ENCODE measurements at places on chromosomes 6 and 20.

DNA sequence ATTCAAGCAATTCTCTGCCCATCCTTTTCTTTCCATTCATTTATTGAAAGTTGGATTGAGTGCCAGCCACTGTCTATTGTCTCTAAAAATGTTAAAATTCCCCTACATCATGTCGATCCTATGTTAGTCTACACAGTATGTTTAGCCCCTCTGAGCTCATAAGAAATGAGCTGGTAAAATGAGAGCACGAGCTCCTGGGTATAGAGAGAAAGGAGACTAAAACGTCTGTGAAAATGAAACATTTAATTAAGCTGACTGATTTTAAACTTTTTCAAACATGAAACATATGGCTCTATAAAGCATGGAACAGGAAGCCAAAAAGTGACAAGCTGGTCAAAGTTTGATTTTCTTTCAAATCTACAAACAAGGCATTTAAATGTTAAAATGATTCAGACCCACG is 104.0 kb upstream of the ASF1A start:
- DNase-seq: no peak

DNA sequence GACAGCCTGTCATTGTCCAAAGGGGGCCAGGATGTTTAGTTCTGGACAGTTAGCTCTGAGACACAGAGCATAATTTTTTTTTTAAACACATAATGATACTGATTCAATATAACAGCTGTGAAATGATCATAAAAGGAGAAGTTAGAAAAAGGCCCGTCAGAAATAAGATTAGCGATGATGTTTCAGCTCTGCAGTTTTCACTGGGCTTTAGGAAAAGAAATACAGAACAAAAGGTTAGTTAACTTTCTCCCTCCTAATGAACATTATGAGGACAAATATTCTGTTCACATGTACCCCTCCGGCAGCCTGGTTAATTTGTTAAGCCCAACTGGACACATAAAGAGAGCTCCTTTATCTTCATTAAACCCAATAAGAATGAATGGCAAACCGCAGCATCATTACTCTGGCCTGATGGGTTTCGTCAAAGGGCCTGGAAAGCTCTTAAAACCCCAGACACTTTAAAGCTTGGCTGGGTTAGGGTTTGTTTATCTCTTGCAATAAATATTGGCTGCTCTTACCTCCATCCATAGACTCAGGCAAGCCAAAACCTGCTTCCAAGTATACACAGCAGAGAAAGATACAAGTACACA is 394.6 kb downstream of the KIF16B start:
- DNase-seq: no peak

GRCh38 chr6:76790881-76791280 is 672.4 kb downstream of the HTR1B start:
- DNase-seq: no peak

DNA sequence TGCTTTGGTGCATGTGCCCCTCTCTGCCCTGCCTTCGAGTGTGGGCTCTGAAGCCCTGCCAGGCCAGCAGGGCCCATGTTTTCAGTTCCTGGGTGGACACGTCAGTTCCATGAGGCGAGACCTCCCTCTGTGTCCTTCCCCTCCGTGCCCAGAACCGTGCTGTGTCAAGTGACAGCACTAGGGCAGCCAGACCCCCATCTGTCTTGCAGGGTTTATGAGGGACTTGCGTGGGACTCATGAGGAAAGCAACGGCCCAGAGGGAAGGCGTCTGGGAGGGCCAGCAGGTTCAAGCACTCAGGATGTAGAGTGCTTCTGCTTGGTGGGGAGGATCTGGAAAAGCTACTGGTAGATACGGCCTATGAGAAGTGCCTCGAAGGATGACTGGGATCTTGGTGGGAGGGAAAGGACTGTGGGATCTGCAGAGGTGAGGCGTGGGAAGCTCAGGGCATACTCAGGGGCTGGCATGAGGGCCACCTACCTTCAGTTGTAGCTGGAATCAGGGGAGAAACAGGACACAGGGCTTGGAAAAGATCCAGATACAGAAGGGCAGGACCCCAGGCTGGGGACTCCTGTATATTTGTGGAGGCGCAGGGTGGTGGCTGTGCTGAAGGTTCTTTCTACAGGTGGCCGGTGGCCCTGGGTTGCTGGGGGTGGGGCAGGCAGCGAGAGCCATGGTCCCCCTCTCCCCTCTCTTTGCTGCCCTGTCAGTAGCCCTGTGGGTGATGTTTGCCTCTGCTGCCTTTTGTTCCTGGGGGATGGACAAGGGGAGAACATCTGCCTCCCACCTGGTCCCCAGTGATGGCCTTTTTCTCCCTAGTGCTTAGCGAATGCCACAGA is 5.5 kb downstream of the NPEPL1 start:
- no peak for DNase-seq

GRCh38 chr6:106085984-106086813 is at the start of gene PRDM1:
Gene PRDM1 (plus strand): TSS chr6:106086336. CDS start chr6:106086554, 218 bp downstream.
- DNase-seq: peak; percentile 71

DNA sequence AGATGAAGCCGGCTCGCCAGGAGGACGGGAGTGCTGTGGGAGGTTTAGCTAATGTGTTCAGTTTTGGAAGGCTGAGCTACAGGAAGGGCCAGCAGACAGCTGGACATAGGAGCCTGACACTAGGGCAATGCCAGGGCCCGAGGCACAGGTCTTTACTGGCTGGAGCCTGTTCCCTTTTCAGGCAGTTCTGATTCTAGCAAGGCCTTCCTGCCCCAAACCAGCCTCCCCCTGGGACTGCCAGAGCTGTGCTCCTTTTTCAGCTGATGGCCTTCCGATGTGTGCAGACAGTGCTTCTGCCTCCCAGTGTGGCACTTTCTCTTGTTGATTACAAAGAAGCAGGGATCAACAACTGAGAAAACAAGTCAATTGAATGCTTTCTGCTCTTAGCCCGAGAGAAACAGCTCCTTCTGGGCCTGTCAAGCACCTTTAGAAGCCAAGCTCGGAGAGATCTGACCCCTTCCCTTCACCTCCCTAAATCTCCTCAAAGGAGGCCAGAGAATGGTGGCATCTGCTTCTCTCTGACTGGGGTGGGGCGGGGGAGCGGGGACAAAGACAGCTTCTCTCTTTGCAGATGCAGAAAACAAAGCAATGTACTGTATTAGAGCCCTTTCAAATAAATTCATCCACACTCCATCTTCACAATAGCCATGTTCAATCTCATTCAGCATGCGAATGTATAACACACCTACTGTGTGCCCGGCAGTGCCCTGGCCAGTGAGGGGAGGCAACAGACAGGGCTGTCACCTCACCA is 63.2 kb downstream of the RAB44 start:
- no peak for DNase-seq

- DNase-seq: no peak
Observed at GRCh38 chr20:45951925-45952834, 17.7 kb downstream of the PCIF1 start.

GRCh38 chr6:37483252-37483901 is 16.3 kb downstream of the CCDC167 start:
- DNase-seq: no peak

GRCh38 chr20:237929-238328 is 10.9 kb downstream of the DEFB129 start:
- DNase-seq: no peak

GRCh38 chr6:128979071-128979470 is 96.1 kb downstream of the LAMA2 start:
- DNase-seq: no peak

DNA sequence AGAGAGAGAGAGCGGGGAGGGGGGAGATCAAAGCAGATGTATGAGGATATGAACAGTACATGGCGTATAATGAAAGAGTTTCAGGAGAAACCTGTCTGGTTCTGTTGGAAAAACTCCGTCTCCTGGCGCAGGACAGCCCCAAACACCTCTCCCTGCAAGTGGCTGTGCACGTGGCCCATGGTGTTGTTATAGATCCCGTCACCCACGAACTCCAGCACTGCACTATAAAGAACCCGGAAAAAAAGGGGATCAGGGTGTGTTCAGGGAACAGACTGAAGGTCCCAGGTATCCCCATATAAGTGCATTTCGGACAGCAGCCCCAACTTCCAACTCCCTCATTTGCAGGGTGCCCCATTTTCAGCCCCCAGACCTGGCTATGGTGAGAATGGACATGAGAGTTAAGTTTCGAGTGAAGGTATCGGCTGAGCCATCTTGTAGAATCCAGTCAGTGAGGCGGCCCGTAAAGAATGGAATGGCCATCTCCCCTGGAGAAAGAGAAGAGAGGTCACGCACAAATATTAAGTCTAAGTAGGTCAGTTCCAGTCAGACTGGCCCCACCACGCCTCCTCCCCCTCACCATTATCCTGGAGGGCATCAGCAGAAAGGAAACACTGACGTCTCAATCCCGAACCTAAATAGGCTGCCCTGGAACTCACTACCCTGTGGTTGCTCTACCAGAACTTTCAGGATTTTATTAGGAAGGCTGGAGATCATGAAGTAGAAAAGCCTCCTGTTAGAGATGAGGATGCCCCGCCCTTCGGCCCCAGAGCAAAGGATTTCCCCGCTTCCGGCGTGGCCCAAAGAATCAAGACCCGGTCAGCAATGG is 1.3 kb downstream of the TAP1 start:
- no peak for DNase-seq

- DNase-seq: no peak
Observed at GRCh38 chr6:36169023-36170007, 27.2 kb upstream of the BRPF3 start.

DNA sequence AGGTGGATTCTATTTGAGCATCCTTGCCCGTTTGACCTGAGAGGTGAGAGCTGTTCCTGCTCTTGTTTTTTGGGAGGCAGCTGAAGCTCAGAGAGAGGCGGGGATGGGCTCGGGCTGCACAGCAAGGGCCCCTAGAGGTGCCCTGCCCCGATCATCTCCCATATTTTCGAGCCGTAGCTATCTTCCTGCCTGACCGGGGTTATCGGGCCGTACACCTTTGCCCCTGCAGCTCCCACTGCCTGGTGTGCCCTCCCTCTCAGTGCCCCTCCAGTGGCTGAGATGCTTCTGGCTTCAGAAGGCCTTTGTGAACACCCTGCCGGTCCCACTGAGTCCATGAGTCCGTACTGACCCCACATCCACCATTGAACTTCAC is 6.7 kb downstream of the SRC start:
- DNase-seq: no peak

DNA sequence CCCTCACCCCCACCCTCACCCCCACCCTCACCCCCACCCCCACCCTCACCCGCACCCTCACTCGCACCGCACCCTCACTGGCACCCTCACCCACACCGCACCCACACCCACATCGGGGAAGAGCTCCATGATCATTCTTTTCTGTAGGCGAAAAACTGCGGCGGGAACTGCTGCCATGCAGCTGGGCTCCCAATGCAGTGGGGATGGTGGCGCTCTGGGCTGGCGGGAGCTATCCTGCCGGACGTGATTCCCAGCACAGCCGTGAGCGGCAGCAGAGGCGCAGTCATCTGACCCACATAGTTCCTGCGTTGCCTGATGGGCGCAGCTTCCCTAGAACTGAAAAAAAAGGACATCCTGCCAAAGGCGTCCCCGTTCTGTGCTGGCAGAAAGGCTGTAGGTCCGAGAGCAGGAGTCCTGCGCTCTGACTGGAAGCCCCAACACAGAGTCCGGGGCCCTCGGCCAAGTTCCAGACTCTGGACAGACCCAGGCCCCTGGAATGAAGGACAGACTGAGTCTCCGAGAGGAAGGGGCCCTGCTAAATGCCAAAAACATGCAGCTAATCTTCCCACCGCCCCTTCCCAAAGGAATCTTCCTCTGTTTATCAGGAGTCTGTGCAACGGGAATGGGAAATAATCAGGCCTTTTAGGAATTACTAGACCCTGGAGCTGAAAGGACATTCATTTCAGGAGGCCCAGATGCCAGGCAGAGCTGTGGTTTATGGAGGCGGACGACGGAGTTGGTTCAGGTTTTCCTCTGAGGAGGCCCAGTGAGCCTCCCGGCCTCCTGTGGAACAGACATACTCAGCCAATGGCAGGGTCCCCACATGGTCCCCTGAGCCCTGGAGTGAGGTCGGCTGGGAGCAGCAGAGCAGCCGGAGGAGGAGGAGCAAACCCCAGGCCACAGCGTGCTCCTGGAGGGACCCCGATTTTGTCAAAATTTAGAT is 14.1 kb upstream of the TCFL5 start:
- DNase-seq: peak; percentile 63

DNA sequence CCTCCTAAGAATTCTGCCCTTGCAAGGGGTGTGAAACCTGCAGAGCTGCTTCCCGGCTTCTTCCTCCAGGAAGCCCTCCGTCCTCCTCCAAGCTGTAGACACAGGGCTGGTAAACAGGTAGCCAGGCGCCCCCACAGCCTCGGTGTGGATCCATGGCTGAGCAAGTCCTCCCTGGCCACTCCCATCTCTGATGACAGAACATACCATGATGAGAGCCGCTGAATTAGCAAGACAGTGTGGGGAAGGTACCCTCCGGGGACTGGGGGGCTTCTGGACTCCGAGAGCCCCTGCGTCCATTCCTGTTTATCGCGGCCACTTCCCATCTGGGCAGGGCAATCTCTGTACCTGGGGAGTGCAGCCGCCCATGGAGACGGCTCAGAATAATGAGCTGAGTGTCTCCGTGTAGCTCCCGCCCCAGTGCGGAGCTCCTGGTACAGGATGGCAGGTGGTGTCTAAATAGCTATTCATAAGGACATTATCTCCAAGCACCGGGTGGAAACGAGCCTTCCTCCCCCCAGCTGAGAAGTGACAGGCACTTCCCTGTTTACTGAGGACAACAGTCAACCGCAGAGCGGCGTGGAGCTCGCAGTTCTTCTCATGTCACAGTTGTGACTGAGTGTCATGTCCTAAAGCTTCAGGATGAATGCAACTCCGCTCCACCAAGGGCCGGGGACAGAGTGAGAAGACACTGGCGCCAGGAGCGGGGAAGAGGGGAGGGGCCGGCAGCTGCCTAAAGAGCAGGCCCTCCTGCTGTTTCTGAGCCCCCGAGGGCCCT is 22.7 kb upstream of the NTSR1 start:
- DNase-seq: peak; percentile 72

DNA sequence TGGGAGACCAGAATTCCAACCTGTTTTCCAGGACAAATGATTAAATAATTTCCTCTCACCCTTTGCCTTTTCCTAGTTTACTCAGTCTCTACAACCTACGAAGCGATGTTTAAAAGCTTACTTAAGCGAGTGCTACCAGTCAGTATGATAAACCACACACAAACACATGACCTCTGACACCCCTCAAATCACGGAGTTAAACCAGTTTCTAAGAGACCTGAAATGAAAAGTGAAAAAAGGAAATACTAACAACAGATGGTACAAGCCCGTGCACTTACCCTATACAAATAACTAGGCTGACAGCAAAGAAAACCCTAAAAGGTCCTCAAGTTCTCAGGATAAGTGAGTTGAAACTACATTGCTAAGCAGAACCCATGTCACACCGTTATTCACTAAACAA is 7.7 kb downstream of the TNFRSF21 start:
- no peak for DNase-seq

GRCh38 chr20:57630061-57630460 is 9.8 kb upstream of the ZBP1 start:
- DNase-seq: no peak

DNA sequence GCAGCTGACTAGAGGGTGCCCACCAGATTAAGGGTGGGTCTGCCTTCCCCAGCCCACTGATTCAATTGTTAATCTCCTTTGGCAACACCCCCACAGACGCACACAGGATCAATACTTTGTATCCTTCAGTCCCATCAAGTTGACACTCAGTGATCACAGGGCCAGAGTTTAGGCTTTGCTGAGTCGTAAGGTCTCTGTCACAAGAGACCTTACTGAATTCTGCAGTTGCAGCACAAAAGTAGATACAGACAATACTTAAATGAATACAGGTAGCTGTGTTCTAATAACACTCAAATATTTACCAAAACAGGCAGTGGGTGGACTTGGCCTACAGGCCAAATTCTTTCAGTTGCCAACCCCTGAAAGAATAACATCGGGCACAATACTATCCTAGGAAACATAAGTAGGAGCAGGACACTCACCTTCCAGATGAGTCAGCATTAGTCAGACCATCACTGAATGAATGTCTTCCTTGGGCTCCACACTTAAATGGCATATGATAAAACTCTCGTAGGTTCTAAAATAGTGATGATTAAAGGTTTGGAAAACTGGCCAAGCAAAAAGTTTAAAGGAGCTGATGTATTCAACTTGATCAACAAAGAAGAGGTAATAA is 190.0 kb downstream of the UBE3D start:
- no peak for DNase-seq
